Body of pancreas (tissue), 4 donors: ENCODE measurements at places on chromosomes 5 and 9.

DNA sequence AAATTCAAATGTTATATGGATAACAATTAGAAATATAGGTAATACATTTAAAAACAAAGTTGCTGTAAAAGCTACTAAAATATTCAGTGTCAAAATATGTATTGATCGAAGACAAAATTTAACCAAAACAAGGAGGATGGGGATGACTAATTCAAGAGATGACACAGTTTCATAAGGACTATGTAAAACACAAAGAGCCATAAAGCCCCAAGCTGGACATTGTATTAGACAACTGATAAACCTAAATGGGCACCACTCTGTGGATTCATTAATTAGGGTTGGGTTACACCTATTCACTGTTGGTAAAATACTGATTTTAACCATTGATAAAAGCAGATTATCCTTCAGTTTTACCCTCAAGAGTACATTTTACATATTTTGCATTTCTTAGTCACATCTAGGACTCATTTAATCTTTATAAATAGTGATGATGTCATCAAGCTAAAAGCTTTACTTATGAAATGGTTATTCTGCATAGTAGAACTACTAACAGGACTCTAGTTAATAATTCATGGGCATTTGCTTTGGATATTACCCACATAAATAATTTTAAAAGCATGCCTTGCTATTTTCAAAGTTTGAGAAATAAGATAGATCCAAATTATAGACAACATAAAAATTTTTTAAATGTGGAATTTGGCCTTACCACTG, 13.7 kb downstream of the TUT7 start:
- no peak overlapping the region for H3K4me3 ChIP-seq
- no peak overlapping the region for H3K27ac ChIP-seq
- H3K36me3 ChIP-seq, result peaks cover 32% of the 10 kb centered on the region
- H3K27me3 ChIP-seq, result no peaks in the 10 kb centered on the region
- peaks cover 6% of the 10 kb centered on the region for H3K4me1 ChIP-seq

DNA sequence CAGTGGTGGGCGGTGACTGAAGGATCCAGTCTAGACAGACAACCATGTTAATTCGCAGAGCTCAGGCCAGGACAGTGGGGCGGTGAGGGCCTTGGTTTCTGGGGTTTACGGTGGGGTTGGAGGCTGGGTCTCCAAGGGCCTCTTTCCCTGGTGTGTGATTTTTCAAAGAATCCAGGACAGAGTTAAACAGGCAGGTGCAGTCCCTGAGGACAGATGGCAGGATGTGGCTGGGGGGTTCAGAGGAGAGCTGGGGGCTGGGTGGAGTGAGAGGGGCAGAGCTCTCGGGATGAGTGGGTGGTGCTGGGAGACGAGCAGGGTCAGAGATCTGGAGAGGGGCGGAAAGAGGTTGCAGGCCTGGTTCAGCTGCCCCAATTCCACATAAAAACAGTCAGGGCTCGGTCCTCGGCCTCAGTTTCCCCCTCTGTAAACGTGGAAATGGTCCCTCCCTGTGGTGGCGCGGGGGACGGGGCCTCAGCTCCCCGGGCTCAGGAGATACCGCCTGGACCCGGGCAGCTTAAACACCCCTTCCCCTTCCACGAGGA, 145.9 kb downstream of the GAPVD1 start:
- no peak overlapping the region for H3K27ac ChIP-seq
- no peak for DNase-seq
- H3K36me3 ChIP-seq, result no peaks in the 10 kb centered on the region
- no peak overlapping the region for H3K4me3 ChIP-seq
- H3K4me1 ChIP-seq, result peaks cover 11% of the 10 kb centered on the region
- no peaks in the 10 kb centered on the region for H3K27me3 ChIP-seq

GRCh38 chr9:135468854-135469521, 10.6 kb upstream of the PPP1R26 start:
- DNase-seq, result no peak
- H3K27ac ChIP-seq, result no peak overlapping the region
- no peaks in the 10 kb centered on the region for H3K36me3 ChIP-seq
- H3K4me1 ChIP-seq, result no peaks in the 10 kb centered on the region
- no peaks in the 10 kb centered on the region for H3K27me3 ChIP-seq
- no peak overlapping the region for H3K4me3 ChIP-seq

DNA sequence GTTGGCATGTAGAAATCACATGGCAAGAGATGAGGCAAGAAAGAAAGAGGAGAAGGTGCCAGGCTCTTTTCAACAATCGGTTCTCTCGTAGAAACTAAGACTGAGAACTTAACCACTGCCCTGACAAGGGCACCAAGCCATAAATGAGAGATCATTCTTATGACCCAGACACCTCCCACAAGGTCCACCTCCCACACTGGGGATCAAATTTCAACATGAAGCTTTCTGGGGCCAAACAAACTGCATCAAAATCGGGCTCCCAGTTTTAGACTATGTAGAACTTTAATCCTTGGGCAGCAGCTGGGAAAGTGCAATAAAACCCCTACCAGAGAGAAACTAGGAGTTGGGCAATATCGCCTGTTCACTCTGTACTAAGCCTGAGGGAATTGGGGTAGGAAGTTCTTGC, 150.2 kb upstream of the CCDC152 start:
- no peak overlapping the region for H3K4me3 ChIP-seq
- H3K27ac ChIP-seq, result no peak overlapping the region
- no peaks in the 10 kb centered on the region for H3K27me3 ChIP-seq
- DNase-seq, result no peak
- H3K36me3 ChIP-seq, result no peaks in the 10 kb centered on the region

DNA sequence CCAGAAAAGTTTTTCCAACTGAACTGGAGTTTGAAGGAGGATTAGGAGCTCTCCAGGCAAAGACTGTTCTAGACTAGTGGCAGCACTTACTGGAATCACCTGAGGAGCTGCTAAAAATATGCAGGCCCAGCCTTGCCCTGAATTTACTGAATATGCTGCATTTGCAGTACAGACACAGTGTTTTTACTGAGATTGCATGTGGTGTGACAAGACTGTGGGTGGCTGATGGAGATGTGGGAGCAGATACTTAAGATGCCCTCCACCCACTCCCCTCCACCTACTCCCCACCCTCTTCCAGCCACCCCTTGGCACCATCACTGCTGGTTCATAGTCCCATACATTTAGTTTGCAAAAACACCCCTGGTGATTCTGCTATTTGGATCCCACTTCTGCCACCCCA, 64.1 kb upstream of the HRH2 start:
- H3K27ac ChIP-seq, result no peak overlapping the region
- no peaks in the 10 kb centered on the region for H3K36me3 ChIP-seq
- H3K4me1 ChIP-seq, result no peaks in the 10 kb centered on the region
